ENCODE measurements at places on chromosomes 7 and 10.

DNA sequence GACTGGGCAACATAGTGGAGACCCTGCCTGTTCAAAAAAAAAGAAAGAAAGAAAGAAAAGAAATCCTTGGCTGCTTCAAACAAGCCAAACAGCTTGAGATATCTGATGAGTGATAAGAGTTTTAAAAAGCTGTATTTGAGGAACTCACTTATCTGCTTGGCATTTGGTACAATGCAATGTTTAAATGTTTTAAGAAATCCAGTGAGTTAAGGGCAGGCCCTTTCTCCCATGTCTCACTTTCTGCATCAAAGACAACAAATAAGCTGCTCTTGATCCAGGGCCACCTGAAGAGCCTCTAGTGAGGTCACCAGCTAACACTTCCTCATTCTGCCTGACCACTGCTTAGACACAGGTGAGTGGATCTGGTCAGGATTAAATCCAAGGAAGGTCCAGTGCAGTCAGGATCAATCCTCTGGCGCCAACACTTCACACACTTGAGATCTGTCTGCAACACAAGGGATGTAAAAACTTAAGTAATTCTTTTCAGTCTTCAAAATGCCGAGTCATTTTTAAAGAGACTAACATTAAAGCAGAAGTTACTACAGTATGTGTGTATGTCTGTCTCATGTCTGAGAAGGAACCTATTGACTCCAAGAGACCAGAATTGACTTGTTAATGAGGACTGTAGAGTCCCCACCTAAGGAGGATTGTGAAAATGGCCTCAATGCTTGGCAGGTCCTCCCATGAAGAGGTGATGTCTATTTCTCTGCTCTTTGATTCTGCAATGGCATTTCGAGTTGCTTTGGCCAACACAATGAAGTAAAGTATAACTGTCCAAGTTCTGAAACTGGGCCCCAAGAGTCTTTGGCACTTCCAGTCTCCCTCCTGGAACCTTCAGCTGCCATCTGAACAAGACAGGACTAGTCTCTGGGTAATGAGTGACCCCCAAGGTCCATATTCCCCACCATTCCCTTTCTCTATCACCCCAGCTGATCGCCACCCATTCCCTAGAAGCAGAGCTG lies 43.1 kb downstream of the CREB3L2 start:
- DNase-seq, result no peak

DNA sequence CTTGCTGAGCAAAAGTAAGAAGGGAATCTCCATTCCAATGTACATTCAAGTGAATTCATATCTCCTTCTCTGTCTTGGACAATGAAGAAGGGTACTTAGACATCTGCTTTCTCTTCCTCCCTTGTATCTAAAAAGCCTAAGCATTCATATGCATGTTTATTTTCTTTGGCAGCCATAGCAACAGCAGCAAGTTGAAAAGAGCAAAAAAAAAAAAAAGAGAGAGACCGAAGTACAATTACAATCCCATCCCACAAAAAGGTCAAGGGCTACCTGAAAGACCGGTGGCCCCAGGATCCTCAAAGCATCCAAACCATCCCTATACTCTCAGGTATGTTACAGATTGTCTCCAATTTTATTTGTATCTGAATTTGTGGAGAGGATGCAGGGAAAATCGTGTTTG lies 4.1 kb downstream of the OR2F1 start:
- no peak for DNase-seq

DNA sequence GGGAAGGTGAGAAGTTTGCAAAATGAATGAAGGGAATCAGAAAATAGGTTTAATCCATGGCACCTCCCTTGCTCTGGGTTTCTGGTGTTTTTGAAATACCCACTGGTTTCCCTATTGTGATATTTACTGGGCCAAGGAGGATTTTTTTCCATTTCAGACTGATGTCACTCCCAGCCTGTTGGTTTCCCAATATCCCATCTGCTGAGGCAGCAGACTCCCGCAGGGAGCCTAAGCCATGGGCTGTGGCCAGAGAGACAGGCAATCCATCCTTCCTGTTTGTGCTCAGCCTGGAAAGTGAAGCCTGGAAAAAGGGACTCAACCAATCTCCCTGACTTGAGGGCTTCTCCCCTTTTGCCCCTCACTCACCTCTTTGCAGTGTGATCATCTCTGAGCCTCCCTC lies 22.8 kb downstream of the FAM107B start:
- DNase-seq, result no peak

GRCh38 chr7:24732646-24733413 lies 24.4 kb downstream of the GSDME start:
- DNase-seq, result no peak

DNA sequence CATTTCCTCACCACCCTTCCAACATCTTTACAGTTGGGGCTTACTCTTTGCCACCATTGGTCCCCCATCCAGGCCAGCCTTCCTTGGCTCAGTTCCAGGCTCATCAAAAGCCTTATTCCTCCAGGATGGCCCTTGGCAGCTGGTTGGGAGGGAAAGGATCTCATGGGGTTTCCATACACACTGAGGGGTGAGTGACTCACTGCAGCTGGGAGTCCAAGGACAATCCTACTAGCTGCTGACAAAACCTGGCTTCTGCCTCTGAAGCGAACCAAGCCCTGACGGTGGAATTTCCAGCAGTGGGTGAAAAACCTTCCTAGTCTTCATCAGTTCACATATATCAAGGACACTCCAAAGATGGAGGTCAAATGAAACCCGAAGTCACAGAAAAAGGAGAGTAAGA lies 22.9 kb downstream of the CRHR2 start:
- DNase-seq, result no peak

GRCh38 chr7:143043391-143043790 lies 8.8 kb upstream of the OR6V1 start:
- no peak for DNase-seq

GRCh38 chr7:93364806-93365205 lies 132.6 kb downstream of the VPS50 start:
- no peak for DNase-seq

GRCh38 chr10:15588151-15588550 lies 131.6 kb downstream of the ITGA8 start:
- DNase-seq, result no peak

DNA sequence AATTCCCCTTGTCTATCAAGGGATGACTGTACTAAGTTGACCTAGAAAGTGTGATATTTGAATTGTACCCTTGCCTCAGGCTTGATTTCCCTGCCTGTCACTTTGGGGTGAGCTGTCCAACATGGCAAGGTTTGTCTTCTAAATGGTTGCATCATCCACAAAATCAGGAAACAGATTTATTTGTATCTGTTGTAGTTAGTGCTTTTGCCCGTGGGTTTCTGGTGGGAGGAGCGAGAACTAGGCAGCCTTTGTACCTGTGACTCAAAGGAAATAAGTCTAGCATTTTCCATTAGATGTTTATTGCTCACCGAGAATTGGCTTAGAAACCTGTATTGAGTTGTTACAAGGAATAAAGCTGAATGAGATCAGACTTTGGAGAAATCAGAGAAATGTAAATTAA lies 650.8 kb downstream of the LRMDA start:
- DNase-seq, result no peak

- no peak for DNase-seq
Measured at GRCh38 chr7:14793151-14793550, 109.4 kb downstream of the DGKB start.

DNA sequence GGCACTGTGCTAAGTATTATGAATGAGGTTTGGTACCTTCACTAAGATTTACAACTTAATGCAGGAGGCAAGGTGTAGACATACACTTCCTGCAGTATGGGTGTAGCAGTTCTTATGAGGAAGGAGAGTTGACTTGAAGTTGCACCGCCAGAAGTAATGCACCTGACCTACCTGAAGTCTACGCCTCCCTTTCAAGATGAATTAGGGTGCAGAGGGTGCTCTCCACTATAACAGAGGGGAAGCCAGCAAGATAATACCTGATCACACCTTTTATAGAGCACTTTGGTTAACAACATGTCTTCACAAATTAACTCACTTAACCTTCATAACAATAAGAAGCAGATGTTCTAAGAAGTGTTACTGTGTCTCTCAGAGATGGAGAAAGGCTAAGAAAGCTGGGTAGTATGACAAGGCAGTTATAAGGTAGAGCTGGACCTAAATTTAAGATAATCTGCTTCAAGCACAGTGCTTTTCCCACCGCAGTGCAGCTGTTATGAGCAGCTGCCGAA lies 552 bp upstream of the RAB18 start:
- no peak for DNase-seq

- DNase-seq, result no peak
Measured at GRCh38 chr10:86306628-86307278, 59.8 kb downstream of the GRID1 start.

DNA sequence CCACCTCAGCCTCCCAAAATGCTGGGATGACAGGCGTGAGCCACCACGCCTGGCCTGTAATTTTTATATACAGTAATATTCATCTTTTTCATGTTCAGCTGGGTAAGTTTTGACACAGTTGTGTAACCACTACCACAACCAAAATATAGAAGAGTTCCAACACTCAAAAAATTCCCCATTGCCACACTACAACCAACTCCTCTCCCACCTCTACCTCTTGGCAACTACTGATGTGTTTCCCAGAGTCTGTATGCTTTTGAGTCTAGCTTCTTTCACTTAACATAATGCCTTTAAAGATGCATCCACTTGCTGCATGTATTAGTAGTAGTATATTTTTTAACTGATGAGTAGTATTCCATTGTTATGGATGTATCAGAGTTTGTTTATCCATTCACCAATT lies 90.7 kb downstream of the SRPK2 start:
- DNase-seq, result no peak

- no peak for DNase-seq
Measured at GRCh38 chr10:131640045-131640644, 260.7 kb upstream of the PPP2R2D start.

GRCh38 chr7:133056370-133057238 lies 25.3 kb downstream of the CHCHD3 start:
- no peak for DNase-seq

GRCh38 chr7:130299866-130300265 lies 6.9 kb downstream of the CPA4 start:
- no peak for DNase-seq

- DNase-seq, result no peak
Measured at GRCh38 chr10:63703113-63703670, 182.0 kb downstream of the REEP3 start.

DNA sequence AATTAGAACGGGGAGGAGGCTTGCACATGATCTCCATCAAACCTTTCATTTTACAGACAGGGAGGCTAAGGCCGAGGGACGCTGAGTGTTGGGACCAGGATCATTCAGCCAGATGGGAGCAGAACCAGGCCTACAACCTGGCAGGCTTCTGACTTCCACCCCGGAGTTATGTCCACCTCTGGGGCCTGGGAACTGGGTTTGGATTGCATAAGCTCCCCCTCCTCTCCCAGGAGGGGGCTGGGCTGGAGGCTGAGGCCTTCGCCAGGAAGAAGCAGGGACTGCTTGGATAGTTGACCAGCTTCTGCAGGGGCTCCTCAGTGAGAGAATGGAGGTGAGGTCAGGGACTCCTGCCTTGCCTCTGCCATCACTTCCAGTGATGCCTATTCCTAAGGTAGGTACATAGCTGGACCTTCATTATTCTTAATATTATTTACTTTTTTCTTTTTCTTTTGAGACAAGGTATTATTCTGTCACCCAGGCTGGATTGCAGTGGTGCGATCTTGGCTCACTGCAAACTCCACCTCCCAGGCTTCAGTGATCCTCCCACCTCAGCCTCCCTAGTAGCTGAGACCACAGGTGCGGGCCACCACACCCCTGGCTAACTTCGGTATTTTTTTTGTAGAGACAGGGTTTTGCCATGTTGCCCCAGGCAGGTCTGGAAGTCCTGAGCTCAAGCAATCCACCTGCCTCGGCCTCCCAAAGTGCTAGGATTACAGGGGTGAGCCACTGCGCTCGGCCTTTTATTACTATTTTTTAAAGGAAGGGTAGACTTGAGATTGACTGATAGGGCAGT lies 1.3 kb downstream of the SNX10 start:
- no peak for DNase-seq

DNA sequence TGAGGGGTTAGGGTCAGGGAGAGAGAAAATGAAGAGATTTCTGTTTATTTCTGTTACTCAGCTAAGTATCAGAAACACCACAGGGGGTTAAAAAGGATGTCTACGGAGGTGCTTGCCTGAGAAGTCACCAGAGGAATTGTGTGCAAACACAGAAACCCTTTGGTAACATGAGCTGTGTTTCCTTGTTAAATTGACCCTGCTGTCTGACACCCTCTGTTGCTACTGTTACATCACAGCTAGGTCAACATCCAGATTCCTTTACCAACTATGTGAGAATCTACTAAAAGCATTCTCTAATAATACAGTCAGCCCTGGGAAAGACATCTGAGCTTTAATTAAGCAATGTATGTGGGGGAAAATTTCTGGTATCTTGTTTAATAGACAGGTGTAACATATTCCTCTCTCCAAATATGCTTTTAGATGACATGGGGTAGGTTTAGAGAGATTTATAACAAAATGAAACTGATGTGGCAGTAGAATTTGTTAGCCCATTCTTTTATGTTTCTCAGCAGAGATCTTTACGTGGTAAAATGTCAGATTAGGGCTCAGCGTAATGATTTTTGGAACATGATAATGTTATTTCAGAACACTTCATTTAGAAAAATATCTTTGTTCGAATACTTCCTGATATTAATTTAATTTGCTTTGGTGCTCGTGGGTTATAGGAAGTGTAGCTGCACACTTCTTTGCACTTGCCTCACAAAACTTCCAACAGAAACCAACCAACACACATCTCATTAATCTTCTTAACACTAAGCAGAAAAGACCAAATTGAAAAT lies 168.0 kb upstream of the AHR start:
- peak; percentile 23 for DNase-seq

DNA sequence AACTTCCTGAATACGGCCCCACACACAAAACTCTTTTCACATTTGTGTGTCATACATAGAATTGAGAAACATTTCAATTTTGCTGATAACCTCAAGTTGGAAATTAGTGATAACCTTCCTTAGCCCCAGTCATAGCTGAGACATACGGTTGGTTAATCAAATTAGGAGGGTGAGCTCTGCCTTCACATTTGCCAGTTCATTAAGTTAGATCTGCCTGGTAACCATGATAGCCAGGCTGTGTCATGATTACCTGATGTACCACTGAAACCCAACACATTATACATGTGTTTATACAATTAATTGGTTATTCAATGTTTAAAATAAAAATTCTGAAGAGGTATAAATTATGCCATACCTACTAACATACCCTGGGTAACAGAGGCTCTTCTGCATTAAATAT lies 60.8 kb upstream of the RAB11FIP2 start:
- DNase-seq, result no peak

DNA sequence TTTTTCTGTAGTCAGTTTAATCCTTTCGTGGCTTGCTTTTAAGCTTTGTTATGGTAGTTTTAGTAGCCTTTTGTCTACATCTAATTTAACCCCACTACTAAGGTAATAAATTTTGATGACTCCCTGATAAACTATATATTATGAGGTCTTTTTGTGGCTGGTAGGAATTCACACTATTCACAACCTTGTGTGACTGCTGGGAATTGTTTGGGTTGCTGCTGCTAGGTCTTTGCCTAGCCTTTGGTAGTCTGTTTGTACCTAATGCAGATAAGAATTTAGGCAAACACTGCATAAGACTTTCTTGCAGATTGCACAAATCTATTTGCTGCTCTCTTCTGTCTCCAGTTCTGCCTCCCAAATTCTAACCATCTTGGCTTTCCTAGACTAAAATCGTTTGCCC lies 58.3 kb downstream of the SHOC2 start:
- no peak for DNase-seq

- DNase-seq, result no peak
Measured at GRCh38 chr7:114622221-114622620, 207.6 kb downstream of the FOXP2 start.

GRCh38 chr10:102299873-102300272 lies 54.5 kb downstream of the GBF1 start:
- DNase-seq, result peak; percentile 13

- DNase-seq, result peak; percentile 40
Measured at GRCh38 chr7:131507592-131508331, 48.7 kb downstream of the PODXL start.

- no peak for DNase-seq
Measured at GRCh38 chr10:24783504-24783903, 59.8 kb upstream of the ARHGAP21 start.

Data from fibroblast of the conjunctiva (primary cell).